ENCODE measurements at places on chromosomes 6 and 20. TPM values are rescaled to one million over a fixed set of nuclear protein-coding genes. Genes with fewer than 3 reads are reported as not detected.

GRCh38 chr20:680638-681187, 5.1 kb upstream of the SCRT2 start:
- no peak for DNase-seq

The CAP2 gene
- 2.0 TPM for polyA plus RNA-seq

The PLG gene
- not detected for polyA plus RNA-seq

DNA sequence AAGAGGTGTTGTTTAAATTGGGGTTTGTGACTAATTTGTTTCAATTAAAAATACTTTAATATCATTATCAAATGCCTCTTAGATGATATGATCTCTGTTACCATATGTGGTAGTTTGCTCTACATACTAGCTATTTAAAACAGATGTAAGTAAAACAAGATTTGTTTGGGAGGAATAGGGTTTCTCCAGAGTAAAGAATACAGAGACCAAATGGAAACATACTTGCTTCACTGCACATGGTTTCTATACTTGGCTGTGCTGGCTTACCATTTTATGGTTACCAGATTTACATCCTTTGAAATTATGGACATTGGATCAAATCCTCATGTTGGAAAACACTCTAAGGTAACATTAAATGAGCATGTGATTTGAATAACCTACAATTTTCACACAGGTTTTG, 588.3 kb downstream of the CD109 start:
- DNase-seq = no peak

GRCh38 chr6:24464253-24465038, 24.9 kb downstream of the GPLD1 start:
- DNase-seq = no peak

DNA sequence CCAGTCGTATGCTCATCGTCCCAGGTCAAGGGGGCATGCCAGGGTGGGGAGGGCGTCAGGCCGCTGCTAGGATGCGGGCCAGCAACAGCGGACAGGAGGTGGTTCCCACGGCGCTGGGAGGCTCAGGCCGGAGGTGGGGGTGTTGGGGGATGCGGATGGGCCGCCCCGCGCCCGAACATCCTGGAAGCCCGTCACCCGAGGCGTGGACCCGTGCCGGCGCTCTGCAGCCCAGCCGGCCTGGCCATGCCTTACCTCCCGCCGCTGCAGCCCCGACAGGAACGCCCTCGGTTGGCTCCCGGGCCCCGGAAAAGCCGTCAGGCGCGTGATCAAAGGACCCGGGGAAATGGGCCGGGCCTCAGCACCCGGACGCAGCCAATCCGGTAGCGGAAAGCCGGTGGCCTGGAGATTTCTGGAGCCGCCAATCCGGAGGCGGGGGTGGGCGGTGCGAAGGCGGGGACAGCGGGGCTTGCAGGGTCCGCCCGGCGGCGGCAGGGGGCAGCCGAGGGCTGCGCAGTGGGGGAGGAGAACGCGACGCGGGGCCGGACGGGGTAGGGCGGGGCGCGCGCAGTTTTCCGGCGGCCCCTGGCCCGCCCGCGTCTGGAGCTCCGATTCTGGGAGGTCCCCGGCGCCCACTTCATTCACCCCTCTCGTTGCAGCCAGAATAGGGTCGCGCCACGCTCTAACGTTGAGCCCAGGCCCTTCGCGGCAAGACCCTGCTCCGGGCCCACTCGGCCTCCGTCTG, at the start of gene SMIM29:
Gene SMIM29, minus strand, starts transcription at position 280 of the 742 bp plus-strand sequence. CDS start 1,215 bp downstream, outside the sequence.
- DNase-seq = peak; percentile 98

- no peak for DNase-seq
Observed at GRCh38 chr6:158487495-158487894, 72.4 kb upstream of the TMEM181 start.

The CLPSL2 gene
- not detected for polyA plus RNA-seq

The WASF1 gene
- polyA plus RNA-seq = 1.9 TPM
